ENCODE measurements at places on chromosomes 7 and 10.

GRCh38 chr10:82210331-82210730, 335.3 kb downstream of the NRG3 start:
- no peaks in the 10 kb centered on the region for H3K36me3 ChIP-seq
- H3K27me3 ChIP-seq, result no peaks in the 10 kb centered on the region
- no peaks in the 10 kb centered on the region for H3K4me1 ChIP-seq
- H3K27ac ChIP-seq, result no peak overlapping the region
- no peak for DNase-seq
- H3K4me3 ChIP-seq, result no peak overlapping the region

DNA sequence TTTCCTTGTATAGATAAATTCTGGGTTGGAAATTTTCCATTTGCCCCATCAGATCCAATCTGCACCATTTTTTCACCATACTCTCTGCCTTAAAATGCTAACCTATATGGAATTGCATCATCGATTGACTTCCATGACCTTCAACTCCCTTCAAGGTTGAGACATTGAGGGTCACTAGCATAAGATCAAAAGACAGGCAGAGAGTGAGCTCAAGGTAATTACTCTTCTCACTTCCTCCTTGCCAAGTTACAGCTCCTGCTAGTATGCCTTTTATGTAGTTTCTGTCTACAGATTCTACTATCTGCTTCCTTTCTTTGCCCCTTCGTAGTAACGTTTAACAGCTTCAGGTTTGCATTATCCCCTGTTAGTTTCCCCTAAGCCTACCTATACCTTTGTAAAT, 1127.7 kb upstream of the LRRTM3 start:
- no peaks in the 10 kb centered on the region for H3K4me1 ChIP-seq
- no peak for DNase-seq
- H3K4me3 ChIP-seq, result no peak overlapping the region
- H3K27ac ChIP-seq, result no peak overlapping the region
- no peaks in the 10 kb centered on the region for H3K36me3 ChIP-seq
- no peaks in the 10 kb centered on the region for H3K27me3 ChIP-seq

DNA sequence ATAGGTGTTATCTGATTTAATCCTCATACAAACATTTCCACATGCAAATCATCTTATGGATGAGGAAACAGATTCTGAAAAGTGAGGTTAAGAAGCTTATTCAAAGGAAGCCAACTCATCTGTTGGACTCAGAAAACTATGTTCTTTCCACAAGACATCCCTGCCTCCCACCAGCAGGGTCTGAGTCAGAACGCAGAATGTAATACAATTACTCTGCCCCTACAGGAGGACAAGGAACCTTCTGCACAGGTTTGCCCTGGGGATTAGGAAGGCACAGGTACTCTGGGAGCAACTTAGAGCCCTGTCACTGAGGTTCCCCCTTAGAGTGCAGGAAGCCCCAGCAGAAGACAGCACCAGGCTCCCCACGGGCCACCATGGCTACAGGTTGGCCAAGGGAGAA, 255.7 kb downstream of the TNS3 start:
- H3K27me3 ChIP-seq, result no peaks in the 10 kb centered on the region
- no peak overlapping the region for H3K4me3 ChIP-seq
- H3K36me3 ChIP-seq, result no peaks in the 10 kb centered on the region
- DNase-seq, result no peak
- H3K27ac ChIP-seq, result peak overlapping the region; percentile 87
- H3K4me1 ChIP-seq, result peaks cover 66% of the 10 kb centered on the region

- H3K27ac ChIP-seq, result no peak overlapping the region
- H3K4me1 ChIP-seq, result no peaks in the 10 kb centered on the region
- H3K4me3 ChIP-seq, result no peak overlapping the region
- no peaks in the 10 kb centered on the region for H3K27me3 ChIP-seq
Measured at GRCh38 chr10:28479927-28480627, 52.8 kb upstream of the WAC start.

- H3K4me1 ChIP-seq, result no peaks in the 10 kb centered on the region
- DNase-seq, result no peak
- no peak overlapping the region for H3K27ac ChIP-seq
- no peaks in the 10 kb centered on the region for H3K27me3 ChIP-seq
- H3K4me3 ChIP-seq, result no peak overlapping the region
Measured at GRCh38 chr10:85152496-85152895, 824.1 kb downstream of the CCSER2 start.

GRCh38 chr7:51346126-51346525, 29.5 kb upstream of the COBL start:
- no peaks in the 10 kb centered on the region for H3K36me3 ChIP-seq
- no peak overlapping the region for H3K4me3 ChIP-seq
- peaks cover 13% of the 10 kb centered on the region for H3K4me1 ChIP-seq
- H3K27me3 ChIP-seq, result no peaks in the 10 kb centered on the region
- DNase-seq, result no peak
- H3K27ac ChIP-seq, result no peak overlapping the region

DNA sequence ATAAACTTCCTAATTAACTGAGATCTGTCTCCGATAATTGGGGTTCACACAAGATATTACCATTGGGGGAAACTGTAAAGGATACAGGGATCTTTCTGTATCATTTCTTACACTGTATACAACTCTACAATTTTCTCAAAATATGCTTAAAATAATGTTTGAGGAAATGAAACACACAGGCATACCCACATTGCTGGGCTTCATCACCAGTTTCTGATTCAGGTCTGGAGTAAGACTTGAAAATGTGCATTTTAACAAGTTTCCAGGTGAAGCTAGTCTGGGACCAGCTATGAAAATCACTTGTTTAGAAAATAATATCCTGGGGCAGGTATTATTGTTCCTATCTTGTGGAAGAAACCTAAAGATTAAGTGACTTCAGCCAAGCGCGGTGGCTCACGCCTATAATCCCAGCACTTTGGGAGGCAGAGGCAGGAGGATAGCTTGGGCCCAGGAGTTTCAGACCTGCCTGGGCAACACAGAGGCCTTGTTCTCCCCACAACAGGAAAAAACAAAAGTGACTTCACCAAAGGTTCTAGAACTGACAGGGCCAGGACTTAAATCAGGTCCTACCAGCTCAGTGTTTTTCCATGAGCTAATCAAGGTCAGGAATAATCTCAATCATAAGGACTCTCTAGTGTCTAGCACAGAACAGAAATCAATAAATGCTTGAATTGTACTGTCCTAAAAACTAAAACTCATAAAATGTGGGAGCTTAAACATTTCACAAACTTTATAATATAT, 12.6 kb downstream of the TOMM7 start:
- peak overlapping the region; percentile 82 for H3K27ac ChIP-seq
- H3K27me3 ChIP-seq, result no peaks in the 10 kb centered on the region
- H3K36me3 ChIP-seq, result no peaks in the 10 kb centered on the region
- H3K4me3 ChIP-seq, result no peak overlapping the region

- H3K27ac ChIP-seq, result no peak overlapping the region
- no peak overlapping the region for H3K4me3 ChIP-seq
- DNase-seq, result no peak
- H3K4me1 ChIP-seq, result peaks cover 27% of the 10 kb centered on the region
- no peaks in the 10 kb centered on the region for H3K27me3 ChIP-seq
Measured at GRCh38 chr7:73515178-73515577, 6.9 kb downstream of the BAZ1B start.

DNA sequence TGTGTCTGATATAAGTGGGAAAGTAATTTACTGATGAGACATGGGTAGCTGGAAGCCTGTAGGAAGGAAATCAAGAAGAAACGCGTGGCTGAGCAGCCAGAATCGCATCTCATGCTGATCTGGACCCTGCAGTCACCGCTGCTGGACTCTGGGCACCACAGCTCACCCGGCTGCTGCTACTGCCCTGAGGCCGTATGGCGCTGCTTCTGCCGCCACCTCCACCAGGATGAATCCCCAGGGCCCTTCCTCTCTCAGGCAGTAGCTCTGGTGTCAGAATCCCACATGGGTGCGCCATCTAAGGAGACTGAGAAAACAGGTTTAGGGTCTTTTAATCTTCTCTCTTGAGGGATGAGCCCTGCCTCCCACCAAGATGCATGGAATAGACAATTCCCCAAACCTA, 70.3 kb upstream of the AGK start:
- H3K4me3 ChIP-seq, result no peak overlapping the region
- H3K36me3 ChIP-seq, result no peaks in the 10 kb centered on the region
- H3K27ac ChIP-seq, result no peak overlapping the region
- no peaks in the 10 kb centered on the region for H3K27me3 ChIP-seq
- no peaks in the 10 kb centered on the region for H3K4me1 ChIP-seq

DNA sequence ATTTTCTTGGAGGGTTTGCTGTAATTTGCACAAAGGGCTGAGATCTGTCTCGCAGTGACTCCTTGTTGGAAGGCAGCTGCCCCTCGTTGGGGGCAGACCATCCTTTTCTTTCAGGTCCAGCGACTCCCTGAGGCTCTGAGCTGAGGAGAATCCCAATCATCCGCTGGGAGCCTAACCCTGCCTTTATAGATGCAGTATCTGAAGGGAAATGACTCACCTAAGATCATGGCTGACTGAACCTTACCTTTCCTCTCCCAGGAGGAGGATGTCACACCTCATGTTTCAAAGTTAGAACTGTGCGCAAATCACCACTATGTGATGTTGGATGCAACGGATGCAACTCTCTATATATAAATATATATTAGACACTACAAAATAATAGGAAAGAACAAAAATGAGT, 36.4 kb upstream of the MXI1 start:
- no peaks in the 10 kb centered on the region for H3K36me3 ChIP-seq
- H3K4me3 ChIP-seq, result no peak overlapping the region
- H3K27ac ChIP-seq, result no peak overlapping the region
- peaks cover 30% of the 10 kb centered on the region for H3K27me3 ChIP-seq
- H3K4me1 ChIP-seq, result peaks cover 6% of the 10 kb centered on the region

DNA sequence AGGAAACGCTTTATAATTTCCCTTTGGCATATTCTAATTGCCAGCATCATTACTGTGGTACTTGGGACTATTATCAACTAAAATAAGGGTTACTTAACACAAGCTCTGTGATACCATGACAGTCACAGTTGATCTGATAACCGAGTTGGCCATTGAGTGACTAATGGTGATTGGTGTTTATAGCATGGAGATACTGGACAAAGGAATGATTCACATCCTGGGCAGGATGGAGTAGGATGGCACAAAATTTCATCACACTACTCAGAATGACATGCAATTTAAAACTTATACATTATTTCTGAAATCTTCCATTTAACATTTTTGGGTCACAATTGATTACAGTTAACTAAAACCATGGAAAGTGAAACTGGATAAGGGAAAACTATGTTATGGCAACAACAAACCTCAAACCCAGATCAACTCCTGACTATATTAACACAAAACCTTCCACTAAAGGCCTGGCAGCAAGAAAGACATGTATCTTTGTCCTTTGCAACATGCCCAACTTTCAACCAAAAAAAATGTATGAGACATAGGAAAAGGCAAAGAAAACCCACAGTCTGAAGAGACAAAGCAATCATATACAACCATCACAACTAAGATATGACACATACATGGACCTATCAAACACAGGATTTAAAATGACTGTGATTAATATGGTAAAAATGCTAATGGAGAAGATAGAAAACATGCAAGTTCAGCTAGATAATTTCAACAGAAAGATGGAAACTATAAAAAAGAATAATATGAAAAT, 208.5 kb upstream of the NRP1 start:
- H3K27ac ChIP-seq, result no peak overlapping the region
- no peak overlapping the region for H3K4me3 ChIP-seq
- H3K36me3 ChIP-seq, result no peaks in the 10 kb centered on the region
- H3K27me3 ChIP-seq, result no peaks in the 10 kb centered on the region

- no peak for DNase-seq
- no peak overlapping the region for H3K27ac ChIP-seq
- H3K27me3 ChIP-seq, result no peaks in the 10 kb centered on the region
- no peaks in the 10 kb centered on the region for H3K36me3 ChIP-seq
Measured at GRCh38 chr10:57262892-57263291, 901.8 kb upstream of the ZWINT start.

- H3K4me3 ChIP-seq, result no peak overlapping the region
- H3K27ac ChIP-seq, result peak overlapping the region; percentile 79
- H3K27me3 ChIP-seq, result no peaks in the 10 kb centered on the region
- H3K4me1 ChIP-seq, result peaks cover 30% of the 10 kb centered on the region
- no peak for DNase-seq
- no peaks in the 10 kb centered on the region for H3K36me3 ChIP-seq
Measured at GRCh38 chr7:74012842-74013249, 15.1 kb upstream of the ELN start.

DNA sequence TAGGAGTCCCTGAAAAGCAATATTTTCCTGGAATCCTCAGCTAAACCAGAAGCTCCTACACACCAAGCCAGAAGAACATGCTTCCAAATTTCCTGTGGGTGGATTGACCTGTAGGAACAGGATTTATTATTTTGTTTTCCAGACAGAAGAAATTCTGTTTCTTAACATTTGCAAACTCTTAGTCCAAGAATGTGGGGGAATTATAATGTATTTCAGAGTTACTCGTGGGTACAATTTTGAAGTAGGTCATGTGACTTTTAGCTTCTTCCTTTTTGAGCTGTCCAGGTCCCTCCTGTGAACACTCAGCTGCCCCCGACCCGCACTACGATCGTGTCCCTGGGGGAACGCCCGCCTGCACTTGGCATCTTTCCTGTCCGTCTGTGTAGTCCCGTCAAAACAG, 27.7 kb upstream of the VIPR2 start:
- H3K4me1 ChIP-seq, result no peaks in the 10 kb centered on the region
- no peaks in the 10 kb centered on the region for H3K36me3 ChIP-seq
- no peak overlapping the region for H3K27ac ChIP-seq
- no peaks in the 10 kb centered on the region for H3K27me3 ChIP-seq

DNA sequence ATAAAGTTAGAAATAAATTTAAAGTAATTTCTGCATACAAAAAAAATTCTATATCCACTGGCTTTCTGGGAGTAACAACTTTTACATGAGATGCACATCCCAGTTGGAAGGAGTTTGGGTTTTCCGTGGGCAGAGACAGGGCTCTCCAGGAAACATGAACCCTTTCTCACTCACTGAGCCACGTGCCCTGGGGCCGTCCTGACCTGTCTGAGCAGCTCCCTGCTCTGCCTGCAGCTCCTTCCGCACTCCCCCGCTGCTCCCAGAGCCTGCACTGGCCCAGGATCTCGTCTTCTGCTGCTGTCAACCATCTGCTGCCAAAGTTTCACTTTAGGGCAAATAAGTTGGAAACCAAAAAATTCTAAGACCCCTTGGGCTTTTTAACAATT, 169.1 kb downstream of the DIP2C start:
- H3K27me3 ChIP-seq, result no peaks in the 10 kb centered on the region
- no peak overlapping the region for H3K4me3 ChIP-seq
- H3K36me3 ChIP-seq, result no peaks in the 10 kb centered on the region
- peaks cover 31% of the 10 kb centered on the region for H3K4me1 ChIP-seq
- no peak overlapping the region for H3K27ac ChIP-seq

DNA sequence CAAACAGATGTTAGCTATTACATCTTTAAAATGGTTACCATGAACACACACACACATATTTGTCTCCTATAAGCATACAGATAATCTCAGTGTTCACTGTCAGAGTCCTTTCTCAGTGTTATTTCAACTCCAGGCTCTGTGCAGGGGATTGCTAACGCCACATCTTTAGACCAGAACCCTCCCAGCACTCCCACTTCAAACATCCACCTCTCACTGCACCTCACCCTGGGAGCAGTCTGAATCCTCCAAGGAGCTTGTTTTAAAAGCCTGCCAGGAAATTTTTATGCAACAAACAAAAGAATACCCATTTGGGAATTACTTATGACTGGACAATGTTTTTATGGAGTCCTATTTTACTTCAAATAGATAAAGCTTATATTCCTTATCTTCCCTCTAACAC, 107.4 kb downstream of the PARD3 start:
- DNase-seq, result no peak
- H3K4me1 ChIP-seq, result peaks cover 66% of the 10 kb centered on the region
- no peak overlapping the region for H3K4me3 ChIP-seq
- no peak overlapping the region for H3K27ac ChIP-seq
- no peaks in the 10 kb centered on the region for H3K27me3 ChIP-seq

Data from gastrocnemius medialis (tissue), 4 donors.